ENCODE measurements at places on chromosomes 11 and 22.

- peak; percentile 50 for DNase-seq
Measured at GRCh38 chr11:72589802-72590761, 84.1 kb downstream of the PDE2A start.

- no peak for DNase-seq
Measured at GRCh38 chr11:71286701-71287643, 34.6 kb upstream of the SHANK2 start.

GRCh38 chr11:32297611-32298011 lies 137.7 kb downstream of the WT1 start:
- DNase-seq = peak; percentile 32

DNA sequence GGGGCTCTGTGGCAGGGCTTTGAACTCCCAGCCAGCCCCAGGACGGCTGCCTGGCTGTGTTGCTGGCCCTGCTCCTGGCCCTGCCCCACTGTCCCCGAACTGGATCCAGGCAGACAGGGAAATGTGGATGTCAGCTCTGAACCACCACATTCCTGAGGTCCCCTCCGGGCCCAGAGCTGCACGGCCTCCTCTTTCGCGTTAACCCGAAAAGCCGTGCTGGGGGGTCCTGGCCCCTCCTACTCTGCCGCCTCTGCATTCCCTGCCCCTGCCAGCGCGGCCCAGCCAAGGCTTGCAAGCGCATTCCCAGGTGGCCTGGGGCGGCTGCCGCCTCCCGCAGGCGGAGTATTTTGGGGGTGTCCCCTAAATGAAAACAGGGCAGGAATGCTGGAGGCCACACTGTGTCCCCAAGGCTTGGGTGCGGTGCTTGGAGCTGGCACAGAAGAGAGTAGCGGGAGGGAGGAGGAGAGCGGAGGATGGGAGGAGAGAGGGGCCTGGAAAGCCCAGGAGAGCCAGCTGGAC lies 5.4 kb downstream of the LINC01488 start:
- no peak for DNase-seq

DNA sequence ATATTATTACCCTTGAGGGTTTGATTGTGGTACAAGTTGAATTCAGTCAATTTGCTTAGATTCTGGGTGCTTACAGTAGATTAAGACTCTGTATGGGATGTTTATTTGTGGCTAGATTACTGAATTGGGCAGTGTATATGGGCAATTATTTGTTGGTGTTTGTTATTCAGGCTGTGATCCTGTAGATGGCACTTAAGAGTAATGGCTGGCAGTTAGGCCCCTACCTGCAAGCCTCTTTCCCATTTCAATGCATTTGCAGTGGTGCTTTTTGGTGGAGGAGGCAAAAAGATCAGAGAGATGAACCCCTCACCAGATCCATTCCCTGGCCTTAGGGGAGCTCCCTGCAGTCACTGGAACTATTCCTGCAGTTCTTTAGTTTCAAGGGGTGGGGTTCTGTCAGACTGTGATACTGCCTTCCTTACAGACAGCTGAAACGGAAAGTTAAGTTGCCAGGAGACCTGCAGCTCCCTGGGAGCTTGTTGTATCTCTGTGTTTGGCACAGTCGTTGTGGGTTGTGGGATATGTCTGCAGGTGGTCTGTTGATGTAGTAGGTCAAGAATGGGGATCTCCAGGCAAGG lies 199.5 kb downstream of the AASDHPPT start:
- DNase-seq = no peak

DNA sequence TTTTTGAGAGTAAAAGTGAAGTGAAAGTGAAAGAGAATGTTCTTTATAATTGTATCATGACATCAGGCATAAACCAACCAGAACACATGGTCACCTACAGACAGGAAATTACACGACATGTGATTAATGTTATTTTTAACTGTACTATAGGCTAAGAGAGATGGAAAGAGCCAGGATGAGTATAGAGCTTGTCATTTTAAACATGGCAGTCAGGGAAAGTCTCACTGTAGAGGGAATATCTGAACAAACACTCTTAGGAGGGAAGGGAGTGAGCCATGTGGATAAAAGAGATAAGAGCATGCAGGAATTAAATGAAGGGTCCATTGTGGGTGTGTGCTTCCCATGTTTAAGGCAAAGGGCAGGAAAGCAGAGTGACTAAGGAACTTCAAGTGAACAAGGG lies 599.1 kb upstream of the FAT3 start:
- DNase-seq = no peak

- no peak for DNase-seq
Measured at GRCh38 chr11:88340366-88340935, 2.9 kb upstream of the CTSC start.

- no peak for DNase-seq
Measured at GRCh38 chr22:42272431-42272999, 2.1 kb upstream of the TCF20 start.

- peak; percentile 85 for DNase-seq
Measured at GRCh38 chr11:64856382-64857227, 12.2 kb upstream of the CDC42BPG start.

GRCh38 chr22:30128511-30128910 lies 48.2 kb downstream of the HORMAD2 start:
- DNase-seq = no peak

DNA sequence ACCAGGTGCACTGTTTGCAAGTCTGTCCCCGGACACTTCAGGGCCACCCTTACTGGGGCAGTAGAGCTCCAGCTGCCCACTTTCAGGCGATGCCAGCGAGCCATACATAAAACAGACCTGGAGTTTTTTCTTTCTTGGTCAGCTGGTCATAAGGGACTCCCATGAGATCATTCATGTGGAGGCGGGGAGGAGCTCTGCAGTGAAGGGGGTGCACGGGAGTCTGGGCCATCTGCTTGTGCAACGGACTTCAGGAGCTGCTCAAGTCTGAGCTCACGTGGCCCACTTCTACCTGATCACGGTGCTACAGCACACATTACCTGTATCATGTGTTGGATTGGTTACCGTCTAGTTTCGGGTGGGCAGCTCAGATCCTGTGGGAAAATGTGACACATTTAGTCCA lies 9.2 kb upstream of the MRGPRF start:
- DNase-seq = no peak

- DNase-seq = peak; percentile 87
Measured at GRCh38 chr11:45354976-45355705, 69.0 kb upstream of the SYT13 start.

DNA sequence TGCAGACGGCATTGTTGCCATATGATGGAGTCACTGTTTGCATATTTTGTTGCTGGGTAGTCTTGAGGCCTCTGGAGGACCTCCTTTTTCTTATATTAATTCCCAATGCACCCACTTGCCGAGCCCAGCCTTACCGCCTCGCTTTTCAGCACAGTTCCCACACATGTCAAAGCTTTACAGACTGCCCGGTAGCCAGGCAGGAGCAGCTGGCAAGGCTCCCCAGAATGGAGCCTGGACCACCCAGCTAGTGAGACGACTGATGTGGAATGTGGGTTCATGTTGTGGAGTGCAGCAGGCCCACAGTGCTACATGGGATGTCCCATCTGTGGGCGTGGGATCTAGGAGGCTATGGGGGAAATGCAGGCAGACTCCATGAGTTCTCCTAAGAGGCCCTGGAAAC lies 99.4 kb upstream of the MTMR2 start:
- no peak for DNase-seq

DNA sequence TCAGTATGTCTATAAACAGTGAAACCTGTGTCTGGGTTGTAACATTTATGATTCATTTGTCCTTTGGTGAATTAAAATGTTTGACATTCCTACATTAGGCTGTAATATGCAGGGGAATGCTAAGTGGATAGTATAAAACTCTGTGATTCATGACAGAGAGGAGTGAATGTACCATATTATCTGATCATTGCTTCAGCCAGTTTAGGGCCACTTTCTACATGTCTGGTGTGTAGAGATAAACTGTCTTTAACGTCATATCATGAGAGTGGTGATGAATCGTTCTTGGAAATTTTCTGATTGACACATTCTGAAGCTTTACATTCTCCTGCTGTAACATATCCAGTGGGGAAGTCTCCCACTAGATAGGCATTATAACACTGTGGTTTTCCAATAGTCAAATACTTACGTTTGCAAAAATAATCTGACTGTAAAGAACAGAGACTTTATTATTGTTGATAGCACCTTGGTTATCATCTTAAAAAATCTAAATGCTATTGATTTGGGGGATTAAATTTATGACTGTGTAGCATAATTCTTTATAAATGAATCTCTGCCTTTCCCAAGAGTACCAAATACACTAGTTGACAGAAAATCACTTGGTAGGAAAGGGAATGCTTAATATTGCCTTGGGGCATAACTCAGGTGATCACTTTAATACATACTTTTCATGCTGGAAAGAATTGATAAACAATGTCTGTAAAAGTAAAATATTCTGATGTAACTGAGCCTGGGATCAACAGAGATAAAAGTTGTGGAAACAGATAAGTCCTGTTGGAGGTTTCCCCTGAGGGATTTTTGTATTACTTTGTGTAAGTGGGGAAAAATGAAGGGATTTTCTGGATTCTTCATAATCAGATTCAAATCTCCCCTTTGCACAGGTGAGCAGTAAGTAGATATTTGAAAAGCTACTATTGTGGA lies 427.9 kb downstream of the JRKL start:
- DNase-seq = no peak

DNA sequence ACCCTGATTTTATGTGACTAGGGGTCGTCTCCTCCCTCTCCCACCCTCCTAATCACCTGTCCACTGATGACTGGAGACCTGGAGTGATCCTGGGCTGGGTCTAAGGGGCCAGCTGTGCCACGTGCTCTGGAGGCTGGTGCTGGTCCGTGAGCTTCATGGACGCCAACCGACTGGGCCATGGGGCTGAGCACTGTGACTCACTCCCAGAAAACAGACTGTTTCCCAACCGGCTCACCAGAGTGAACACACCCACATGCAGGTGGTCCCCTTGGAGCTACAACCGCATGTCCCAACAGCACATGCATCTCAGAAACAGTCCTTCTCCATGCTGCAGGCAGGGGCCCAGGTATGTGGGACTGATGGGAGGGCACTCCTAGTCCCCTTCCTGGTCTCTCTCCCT lies 14.0 kb upstream of the LMO1 start:
- no peak for DNase-seq

All from activated CD4-positive, alpha-beta T cell treated with anti-CD3 and anti-CD28 coated beads, Interleukin-2, Interleukin-6, amounts not matched to agents 100 ng/mL and 50 ng/mL, durations not matched to agents 16 hours and 8 hours (primary cell).